ENCODE measurements at places on chromosomes 3 and 15.
A peak's percentile ranks its signal among the peaks of the same experiment; 100 is the strongest.

DNA sequence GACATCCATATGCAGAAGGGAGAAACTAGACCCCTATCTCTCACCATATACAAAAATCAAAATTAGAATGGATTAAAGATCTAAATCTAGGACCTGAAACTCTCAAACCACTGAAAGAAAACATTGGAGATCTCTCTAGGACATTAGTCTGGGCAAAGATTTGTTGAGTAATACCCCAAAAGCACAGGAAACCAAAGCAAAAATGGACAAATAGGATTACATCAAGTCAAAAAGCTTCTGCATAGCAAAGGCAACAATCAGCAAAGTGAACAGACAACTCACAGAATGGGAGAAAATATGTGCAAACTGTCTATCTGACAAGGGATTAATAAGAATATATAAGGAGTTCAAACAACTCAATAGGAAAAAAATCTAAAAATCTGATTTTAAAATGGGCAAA lies 54.8 kb downstream of the MYO9A start:
- no peak for DNase-seq

- peak; percentile 67 for DNase-seq
Observed at GRCh38 chr3:146187334-146187950, 26.5 kb upstream of the PLOD2 start.

- DNase-seq = peak; percentile 75
Observed at GRCh38 chr3:141414800-141415462, 46.6 kb downstream of the ZBTB38 start.

DNA sequence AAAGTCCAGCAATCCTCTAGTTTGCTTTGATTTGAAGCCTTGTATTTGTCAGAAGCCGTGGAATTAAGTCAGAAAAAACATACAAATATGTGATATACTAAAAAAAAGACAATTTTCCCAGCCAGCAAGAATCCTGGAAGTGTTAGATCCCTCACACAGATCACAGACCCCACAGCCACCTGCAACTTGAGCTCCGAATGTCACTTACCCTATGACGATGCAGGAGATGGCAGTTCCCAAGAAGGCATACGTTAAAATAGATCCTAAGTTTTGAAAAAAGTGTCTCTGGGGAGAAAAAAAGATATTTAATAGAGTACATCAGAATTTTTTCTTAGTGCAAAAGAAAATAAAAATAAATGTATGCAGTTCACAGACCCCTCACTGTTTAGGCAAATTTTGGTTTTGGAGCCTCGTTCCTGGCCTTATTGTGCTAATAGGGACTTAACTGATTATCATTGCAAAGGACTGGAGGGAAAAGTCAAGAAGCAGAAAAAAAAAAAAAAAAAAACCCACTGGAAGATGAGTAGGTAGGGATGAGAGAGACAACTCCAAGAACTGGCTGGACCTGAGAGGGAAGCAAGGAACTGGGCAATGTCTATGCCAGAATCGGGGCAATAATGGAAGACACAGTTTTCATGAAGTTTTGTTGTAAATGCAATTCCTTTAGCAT lies 53.3 kb downstream of the SLC9A9 start:
- DNase-seq = no peak

DNA sequence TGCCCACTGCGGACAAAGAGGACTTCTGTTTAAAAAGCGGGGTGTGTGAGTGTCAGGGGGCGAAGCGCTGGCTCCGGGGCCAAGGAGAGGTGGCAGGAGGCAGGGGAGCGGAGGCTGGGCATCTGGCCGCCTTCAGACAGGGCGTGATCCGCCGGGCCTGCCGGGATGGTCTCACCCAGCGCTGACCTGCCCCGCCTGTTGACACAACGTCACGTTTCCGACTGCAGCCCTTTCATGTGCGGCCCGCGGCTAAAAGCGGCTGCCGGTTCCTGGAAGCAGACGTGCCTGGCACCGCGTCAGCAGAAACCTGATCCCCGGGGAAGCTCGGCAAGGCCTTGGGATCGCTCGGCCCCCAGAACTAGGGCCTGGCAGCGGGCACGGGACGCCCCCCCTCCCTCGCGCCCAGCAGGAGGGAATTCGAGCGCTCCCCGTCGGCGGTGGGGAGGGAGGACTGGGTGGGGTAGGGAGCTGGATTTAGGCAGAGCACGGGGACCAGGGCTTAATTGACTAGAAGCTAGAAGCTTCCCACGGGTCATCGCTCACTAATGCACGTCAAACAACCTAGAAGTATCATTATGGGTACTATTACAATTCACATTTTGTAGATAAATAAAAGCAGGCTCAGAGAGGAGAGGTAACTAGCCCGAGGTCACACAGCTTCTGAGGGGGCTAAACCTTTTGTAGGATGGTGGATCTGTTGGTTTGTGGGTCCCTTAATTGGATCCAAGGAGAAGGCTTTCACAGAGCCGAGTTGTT lies 7.7 kb downstream of the BHLHE40 start:
- DNase-seq = peak; percentile 98

- DNase-seq = no peak
Observed at GRCh38 chr3:62584636-62585035, 211.3 kb upstream of the FEZF2 start.

DNA sequence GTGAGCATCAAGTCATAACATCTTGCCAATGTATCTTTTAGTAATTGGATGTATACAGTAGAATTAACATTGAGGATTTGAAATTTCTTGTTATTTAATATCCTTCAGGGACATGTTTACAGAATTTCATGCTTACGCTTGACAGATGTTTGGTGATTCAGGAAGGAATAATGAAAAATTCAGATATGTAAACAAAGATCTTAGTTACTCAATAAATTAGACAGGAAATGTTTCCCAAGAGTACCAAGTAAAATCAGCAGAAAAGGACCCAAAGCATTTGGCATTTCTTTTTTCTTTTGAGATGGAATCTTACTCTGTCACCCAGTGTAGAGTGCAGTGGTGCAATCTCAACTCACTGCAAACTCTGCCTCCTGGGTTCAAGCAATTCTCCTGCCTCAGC lies 4.7 kb upstream of the COL6A5 start:
- no peak for DNase-seq

- no peak for DNase-seq
Observed at GRCh38 chr3:23331141-23331935, 128.2 kb downstream of the UBE2E2 start.

DNA sequence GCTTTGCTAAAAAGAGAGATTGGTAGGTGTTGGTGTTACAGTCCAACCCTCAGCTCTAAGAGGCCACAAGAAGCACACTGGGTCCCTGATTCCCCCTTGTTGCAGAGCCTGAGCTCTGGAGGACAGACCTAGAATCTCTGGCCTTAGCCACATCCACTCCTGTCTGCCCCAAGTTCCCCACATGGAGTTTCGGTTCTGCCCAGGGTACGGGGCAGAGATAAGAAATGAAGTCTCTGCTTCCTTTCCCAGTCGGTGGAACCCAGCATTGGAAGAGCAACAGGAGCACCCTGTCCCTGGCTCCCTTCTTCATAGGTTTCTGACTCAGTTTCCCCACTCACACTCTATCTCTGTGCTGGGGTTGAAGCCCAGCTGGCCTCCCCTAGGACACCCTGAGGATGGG lies 13.2 kb downstream of the PRR23E start:
- no peak for DNase-seq

DNA sequence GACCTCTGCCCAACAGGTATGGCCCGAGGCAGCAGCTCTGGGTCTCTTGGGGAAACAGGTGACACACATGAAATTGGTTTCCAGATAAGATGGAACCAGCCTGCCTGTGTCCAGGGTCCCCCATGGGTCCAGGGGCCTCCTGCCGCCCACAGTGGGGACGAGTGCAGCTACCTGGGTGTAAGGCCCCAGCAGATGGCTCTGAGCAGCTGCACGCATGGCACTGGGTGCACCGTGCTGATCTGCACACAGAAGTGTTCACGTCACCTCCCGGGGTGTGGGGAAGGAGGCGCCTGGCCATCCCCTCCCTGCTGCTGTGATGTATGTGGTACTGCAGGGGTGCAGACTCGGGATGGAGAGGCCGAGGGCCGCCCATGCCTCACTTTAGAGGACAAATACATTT lies 63.6 kb downstream of the NIPA2 start:
- no peak for DNase-seq

DNA sequence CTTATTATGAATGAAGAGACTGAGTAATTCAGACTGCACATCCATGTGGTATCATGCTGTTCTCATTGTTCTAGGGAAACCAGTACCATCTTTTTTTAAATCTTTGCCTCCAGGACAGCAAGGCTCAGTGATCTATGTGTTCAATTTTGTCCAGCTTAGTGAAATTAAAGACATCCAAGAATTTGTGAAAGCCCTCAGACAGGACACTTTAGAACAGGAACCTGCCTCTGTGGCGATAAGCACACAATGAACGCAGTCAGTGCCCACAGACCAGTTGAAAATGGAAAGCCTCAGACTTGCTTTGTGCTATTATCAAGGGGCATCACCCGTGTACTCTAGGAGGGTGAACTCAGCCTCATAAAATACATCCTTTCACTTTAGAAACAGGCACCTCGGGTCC lies 20.1 kb downstream of the EID1 start:
- no peak for DNase-seq

- no peak for DNase-seq
Observed at GRCh38 chr3:193865896-193866480, 270.0 kb upstream of the HES1 start.

DNA sequence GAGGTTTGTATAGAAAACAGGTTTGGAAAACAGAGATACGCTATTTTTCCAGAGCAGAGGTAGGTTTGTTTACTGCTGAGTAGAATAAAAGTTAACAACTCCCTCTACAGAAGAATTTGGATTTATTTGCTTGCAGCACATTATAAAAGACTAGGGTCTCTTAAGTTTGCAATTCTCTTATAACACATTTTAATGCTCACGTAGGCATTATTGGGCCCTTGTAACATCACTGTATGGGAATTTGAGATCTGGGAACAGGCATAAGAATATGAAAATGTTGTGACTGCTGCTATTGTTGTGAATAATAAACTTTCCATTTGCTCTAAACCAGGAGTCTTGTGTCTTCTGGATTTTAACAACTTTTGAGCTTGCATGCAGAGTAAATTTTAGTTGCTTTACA lies 128.3 kb upstream of the CADM2 start:
- DNase-seq = no peak

DNA sequence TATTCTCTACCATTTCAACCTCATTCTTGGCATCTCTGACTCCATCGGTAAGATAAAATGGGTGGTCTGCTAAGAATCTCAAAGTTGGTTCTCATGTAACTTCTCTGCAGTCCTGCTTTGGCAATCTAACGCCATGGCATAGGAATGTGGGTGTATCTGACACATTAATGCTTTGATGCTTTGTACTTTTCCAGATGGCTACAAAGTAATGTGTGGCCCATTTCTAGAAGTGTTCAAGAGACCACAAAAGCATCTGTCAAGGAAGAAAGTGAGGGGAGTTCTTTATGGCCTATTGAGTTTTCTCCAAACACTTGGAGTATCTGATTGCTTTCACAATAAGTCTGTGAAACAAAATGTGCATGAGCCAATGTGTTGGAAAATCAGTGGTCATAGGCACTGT lies 339.9 kb upstream of the TGFBR2 start:
- peak; percentile 50 for DNase-seq

DNA sequence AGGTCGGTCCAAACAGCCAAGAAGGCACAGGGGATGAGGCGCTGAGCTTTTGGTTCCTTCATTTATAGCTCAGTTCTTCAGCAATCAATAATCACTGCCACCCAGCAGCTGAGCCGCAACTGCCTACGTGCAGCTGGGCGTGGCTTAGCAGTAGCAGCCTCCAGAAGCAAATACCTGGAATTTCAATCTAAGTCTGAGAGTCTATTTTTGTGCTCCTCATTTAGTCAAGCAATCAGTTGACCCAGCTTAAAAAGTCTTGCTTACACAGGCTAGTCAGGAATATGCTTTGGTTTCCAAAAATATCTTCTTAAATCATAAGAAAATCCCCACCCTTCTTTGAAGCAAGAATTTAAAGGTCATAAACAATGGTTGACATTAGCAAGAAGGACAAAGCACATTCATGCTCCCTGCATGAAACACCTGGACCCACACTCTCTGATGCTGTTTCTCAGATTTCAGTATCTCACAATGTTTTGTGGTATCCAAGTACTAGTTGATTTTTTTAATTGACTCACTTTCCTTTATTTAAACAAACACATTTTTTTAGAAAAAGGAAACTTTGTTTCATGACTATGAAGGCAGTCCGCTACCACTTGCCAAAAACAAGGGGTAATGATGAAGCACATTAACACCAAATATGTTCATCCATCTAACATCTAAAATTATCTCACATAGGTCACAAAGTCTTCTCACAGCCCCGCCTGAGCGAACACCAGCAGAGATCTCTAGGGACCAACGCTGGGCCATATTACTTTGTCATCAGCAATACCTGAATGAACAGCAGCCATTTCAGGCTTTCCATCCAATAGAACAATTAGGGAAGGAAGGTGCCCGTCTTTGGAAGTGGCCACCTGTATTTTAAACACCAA lies 106.1 kb downstream of the OXNAD1 start:
- DNase-seq = peak; percentile 43

DNA sequence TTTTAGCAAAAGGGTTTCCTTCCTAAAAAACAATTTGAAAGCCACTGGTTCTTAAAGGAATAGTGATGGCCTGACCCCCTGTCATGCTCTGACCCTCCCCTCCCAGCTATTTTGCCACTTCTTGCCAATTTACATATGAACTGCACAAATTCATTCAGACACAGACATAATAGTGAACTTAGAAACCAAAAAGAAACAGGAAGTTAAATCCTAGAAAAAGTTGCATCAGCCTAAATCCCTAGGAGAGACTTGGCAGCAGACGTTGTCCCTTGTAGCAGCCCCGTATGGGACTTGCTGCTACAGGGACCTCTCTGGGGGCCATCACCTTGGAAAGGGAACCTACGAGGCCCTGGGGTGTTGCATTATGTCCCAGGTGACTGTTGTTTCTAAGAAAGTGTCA lies 14.3 kb upstream of the PDE8A start:
- DNase-seq = peak; percentile 20

DNA sequence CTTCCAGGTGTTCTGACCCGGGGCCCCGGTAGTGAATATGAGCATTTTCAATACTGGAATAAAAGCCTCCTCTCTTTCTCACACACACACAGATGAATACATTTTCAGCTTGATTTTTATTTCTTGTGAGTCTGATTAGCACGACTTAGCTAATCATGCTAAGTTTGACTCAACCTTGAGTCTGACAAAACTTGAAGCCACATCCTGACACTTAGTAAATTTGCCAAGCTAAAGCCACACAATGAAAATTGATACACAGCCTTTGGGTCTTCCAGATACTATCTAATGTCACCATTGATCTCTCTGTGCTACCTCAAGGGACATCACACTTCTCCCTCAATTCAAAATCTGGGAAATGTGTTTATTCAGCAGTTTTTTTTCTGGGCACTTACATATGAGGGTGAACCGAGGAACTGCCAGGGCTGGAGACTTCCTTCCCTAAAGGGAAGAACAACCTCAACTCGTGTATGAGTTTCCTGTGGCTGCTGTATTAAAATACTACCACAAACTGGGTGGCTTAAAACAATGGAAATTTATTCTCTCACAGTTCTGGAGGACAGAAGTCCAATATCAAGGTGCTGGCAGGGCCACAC lies 18.6 kb downstream of the TMEM266 start:
- DNase-seq = no peak

DNA sequence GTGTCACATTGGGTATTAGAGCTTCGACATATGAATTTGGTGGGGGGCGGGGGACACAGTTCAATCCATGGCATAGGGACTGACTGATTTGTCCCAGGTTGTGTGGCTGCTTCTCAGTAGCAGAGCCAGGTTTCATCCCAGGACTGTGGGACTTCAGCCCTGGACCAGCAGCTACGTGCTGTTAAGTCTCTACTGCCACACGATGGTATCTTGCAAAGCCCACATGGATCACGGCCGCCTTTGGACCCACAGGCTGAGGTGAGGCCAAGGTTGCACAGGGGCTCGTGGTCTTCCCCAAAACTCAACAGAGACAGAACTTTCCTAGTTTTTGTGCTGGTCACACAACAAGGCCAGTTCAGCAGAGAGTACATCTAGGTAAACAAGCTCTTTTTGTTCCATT lies 97.4 kb downstream of the LRRK1 start:
- no peak for DNase-seq
